ENCODE measurements at places on chromosomes 11 and 22.

GRCh38 chr22:42962295-42963230 is 52.4 kb downstream of the PACSIN2 start:
- DNase-seq: no peak

- DNase-seq: no peak
Observed at GRCh38 chr22:19042285-19043120, 79.7 kb downstream of the DGCR2 start.

GRCh38 chr11:76668362-76669155 is 2.0 kb downstream of the LRRC32 start:
- no peak for DNase-seq

DNA sequence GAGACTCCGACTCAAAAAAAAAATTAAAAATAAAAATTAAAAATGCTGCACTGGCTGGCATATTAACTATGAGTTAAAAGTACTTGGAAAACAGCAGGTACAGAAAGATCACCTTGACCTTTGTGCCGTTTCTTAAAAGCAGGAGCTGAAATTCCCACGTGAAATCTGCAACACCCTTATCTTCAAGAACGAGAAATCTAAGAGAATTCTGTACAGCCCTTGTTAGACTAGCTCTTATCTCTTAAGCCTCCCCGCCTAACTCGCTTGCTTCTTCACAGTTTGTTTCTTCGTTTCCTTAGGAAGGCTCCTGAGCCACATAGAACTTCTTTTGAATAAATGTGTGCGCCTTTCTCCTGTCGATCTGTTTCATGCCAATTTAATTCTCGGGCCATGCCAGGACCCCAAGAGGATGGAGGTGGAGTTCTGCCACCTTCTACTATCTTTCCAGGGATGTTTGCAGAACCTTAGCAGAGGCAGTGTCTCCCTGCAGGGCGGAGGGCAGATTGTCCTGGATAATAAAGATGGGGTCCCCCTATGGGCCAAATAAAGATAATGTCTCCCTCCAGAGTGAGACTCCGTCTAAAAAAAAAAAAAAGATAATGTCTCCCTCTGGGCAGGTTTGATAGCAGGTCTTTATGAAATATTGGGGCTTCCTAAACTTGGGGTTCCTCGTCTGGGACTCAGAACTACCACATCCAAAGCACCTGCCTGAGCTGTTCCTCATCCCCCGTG is 27.4 kb upstream of the SYT8 start:
- DNase-seq: no peak

- no peak for DNase-seq
Observed at GRCh38 chr11:131025020-131025419, 108.7 kb upstream of the SNX19 start.

GRCh38 chr11:105610871-105611571 is 1.1 kb downstream of the GRIA4 start:
- DNase-seq: no peak

DNA sequence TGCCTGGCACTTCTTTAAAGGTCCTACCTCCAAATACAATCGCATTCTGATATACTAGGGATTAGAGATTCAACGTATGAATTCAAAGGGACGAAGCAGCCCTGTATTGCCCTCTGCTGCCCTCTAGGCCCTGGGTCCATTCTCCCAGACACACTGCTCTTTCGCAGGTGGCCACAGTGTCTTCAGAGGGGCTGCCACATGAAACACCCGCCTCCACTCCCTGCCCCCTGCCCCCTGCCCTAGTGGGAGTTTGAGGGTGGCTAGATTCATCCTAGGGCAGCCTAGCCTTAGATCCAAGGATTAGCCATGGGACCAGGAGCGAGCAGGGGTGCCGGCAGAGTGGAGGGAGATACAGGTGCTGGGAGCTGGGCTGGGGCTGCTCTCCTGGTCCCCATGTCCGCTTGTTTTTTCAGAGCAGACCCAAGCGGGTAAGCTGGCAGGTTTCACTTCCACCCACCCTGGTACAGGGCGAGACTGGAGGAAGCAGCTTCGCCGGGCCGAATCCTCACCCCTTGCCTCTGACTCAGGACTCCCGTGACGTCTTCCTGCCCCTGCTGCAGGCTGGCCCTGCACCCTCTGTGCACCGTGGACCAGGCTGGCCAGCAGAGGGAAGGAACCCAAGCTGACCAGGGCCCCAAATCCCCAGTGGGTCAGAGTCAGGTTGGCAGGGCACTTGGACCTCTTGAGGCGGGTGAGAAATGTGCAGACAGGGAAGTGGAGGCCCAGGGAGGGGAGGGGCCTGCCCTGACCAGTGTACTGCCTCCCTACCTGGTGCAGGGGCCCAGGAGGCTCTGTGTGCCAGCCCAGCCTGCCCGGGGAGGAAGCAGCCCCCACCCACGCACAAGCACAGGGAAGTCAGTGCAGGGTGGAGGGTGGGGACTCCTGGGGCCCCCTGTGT is 28.4 kb upstream of the HMOX1 start:
- DNase-seq: no peak

DNA sequence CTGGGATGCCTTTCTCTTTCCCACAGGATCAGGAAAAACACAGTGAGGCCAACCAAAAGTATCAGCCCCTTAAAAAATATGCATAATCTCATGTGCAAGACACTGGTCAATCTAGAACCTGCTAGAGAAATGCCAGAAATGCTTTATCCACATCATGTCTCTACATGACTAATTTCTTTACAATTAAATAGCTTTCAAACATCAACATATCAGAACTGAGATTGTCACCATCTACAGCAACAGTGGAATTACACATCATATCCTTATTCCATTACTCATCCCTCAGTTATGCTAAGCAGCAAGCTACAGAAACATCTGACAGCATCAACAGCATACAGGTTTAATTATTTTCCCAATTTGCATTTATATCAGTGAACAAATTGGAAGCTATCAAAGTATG is 78.8 kb downstream of the DDIAS start:
- DNase-seq: no peak
